ENCODE measurements at places on chromosomes 16 and 17.

DNA sequence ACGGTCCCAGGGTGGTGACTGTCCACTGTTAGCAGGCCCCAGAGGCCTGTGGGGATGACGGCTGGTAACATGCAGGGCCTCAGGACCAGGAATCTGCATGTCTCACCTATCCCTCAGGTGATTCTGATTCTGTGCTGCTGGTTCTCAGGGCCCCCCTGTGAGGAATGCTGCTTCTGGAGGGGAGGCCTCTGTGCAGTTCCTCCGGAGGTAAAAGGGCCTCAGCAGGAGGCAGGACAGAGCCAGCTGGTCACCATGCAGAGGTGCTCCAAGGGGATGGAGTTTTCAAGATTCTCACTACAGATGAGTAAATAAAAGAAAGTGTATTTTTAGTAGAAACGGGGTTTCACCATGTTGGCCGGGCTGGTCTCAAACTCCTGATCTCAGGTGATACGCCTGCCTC lies 33.8 kb downstream of the CLEC16A start:
- no peak for DNase-seq

- no peak for DNase-seq
These were observed 28.3 kb upstream of the TEX2 start for GRCh38 chr17:64291268-64291851.

DNA sequence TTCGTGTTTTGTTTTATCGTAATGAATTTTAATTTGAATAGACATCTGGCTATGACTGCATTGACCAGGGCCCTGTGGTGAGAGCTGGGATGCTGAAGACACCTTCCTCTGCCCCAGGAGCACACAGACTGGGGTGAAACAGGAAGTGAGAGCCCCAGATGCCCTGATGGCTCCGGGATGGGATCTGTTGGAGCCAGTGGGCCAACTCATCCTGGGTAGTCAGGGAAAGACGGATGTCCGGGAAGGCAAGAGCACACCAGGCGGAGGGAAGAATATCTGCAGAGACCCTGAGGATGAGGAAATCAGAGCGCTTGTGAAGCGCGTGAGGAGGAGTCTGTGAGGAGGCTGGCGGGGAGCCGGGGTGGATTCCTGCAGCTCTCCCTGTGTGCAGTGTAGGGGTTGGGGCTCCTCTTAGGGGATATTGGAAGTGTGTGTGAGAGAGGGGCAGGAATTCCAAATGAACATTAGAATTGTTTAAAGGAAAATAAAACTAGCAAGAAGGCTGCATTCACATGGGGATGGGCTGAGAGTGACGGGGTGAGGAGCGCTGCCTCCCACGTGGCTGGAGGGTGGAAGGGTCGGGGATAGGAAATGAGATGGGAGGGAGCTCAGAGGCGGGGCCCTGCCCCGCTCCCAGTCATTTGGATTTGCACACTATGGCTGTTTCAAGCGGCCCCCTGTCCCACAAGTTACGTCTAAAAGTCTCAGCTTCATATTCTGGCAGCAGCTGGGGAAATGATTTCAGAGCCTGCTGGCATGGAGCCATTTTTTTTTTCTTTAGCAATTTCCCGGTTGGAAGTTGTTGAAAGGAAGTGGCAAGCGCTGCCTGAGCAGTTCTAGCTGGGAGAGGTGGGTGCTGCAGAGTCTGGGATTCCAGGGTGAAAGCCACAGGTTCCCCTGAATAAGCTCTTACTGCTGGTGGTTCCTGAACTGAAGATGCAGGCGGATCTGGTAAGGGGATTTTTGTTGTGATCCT lies 71.2 kb upstream of the LGALS9 start:
- peak; percentile 63 for DNase-seq

GRCh38 chr17:19760746-19761145 lies 12.6 kb upstream of the ALDH3A1 start:
- DNase-seq, result no peak

GRCh38 chr17:27417596-27418365 lies 38.5 kb upstream of the KSR1 start:
- no peak for DNase-seq

GRCh38 chr16:68090533-68090932 lies 5.4 kb downstream of the NFATC3 start:
- DNase-seq, result no peak

- no peak for DNase-seq
These were observed 986 bp downstream of the HAPSTR1 start for GRCh38 chr16:9092282-9092977.

DNA sequence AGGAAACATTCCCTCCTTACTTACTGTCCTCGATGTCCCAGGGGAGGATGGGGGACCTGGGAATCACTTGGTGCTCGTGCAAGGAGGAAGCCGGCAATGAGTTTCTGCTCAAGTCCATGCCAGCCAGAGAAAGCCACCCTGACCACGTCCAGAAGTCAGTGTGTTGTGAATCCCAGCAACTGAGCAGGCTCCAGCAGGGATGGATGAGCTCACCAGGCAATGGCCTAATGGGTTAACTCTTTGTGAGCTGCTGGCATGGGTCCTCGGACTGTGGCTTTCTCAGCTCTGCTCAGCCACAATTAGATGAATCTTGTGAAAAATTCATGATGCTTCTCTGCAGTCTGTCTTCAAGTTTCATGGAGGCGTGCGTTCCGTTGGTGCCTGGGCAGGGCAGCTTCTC lies at the start of gene PIRT:
TSS of gene PIRT (minus strand) at position 167 of the 400 bp plus-strand sequence. CDS start 12,442 bp downstream, outside the sequence.
- DNase-seq, result no peak

GRCh38 chr16:78257376-78257728 lies 157.9 kb downstream of the WWOX start:
- DNase-seq, result peak; percentile 51

DNA sequence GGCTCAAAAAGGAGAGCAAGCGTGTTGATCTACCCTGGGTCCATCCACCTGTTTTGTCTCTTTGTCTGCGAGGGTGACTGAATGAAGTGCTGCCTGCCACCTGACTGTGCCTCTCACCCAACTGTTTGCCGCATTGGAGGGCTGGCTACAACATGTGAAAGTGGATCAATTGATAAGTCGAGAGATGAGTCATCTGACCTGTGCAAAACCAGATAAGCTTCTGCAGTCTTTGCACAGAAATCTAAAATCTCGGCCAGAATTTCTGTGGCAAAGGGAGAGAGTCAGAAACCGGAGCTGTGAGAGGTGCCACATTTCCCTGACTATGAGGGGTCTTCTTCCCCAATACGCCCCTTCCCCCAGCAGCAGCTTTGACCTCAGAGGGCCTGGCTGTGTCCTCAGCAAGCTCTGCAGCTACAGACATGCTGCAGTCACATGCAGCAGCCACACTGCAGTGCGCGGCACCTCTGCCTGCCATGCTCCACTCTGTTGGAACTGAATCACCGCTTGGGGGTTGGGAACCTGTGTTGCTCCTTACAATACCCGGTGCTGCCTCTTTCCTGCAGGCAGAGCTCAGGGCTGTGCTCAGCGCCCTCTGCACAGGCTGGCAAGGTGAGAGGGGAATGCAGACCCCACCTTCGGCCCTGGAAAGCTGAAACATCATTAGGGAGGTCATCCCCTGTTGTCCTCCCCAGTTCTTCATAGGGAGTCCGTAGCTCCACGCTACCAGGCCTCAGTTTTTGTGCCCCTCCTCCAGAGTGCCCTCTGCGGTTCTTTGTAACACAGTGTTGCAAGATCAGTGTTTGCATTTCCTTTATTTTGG lies 16.2 kb upstream of the HAS3 start:
- peak; percentile 4 for DNase-seq

GRCh38 chr17:75047398-75048098 lies 523 bp downstream of the KCTD2 start:
- peak; percentile 12 for DNase-seq

All from kidney glomerular epithelial cell (primary cell).